ENCODE measurements at places on chromosomes 16 and 17.

GRCh38 chr16:80263848-80264694 is 276.7 kb upstream of the DYNLRB2 start:
- DNase-seq = no peak

- no peak for DNase-seq
Measured at GRCh38 chr16:84647828-84648594, at the start of gene KLHL36. KLHL36 (plus strand) TSS chr16:84648511; CDS start chr16:84650868, 2,357 bp downstream.

- DNase-seq = no peak
Measured at GRCh38 chr17:45111850-45112249, 20.5 kb downstream of the PLCD3 start.

DNA sequence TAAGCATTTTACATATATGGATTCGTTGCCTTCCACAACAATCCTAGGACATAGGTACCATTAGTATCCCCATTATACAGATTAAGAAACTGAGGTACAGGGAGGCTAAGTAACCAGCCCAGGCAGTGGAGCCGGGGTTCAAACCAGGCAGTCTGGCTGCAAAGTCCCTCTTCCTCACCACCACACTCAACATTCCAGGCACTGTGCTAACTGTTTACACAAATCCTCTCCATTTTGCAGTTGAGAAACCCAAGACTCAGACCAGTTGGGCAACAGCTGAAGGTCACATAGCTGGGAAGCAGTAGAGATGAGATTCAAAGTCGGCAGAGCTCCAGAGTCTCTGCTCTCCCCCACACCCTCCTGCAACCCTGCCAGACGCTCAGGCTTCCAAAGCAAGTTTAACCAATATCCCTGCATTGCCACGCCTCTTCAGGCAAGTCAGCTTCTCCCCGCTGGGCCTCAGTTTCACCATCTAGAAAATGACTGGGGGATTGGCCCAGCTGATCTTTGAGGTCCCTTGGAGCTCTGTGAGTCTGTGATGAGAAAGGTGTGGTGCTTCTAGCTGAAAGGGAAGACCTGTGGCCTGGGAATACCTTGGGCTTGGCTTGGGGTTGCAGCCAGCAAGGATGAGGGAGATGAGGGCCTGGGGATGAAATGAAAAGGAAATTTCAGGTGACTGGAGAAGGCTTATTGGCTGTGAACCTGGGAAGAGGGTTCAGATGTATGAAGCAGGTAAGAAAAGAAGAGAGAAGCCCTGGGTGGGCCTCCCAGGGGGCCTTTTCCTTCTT is 14.0 kb downstream of the CCR7 start:
- no peak for DNase-seq

DNA sequence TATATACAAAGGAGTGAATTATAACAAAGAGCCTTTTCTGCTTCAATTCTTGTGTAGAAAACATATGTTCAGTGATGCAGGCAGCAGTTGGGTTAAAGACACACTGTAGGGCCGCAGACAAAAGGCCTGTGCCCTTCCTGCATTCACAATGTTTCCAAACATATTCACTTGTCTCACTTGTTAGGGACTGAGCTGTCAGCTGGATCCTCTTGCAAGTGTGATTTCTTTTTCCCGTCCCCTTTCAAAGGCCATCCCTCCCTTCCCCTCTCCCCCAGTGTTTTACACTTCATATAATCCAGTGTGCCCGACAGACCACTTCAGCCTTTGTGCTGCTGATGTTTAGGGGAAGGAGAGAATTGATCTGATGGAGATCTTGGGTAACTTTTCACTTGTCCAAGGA is 217.0 kb downstream of the FTO start:
- no peak for DNase-seq

DNA sequence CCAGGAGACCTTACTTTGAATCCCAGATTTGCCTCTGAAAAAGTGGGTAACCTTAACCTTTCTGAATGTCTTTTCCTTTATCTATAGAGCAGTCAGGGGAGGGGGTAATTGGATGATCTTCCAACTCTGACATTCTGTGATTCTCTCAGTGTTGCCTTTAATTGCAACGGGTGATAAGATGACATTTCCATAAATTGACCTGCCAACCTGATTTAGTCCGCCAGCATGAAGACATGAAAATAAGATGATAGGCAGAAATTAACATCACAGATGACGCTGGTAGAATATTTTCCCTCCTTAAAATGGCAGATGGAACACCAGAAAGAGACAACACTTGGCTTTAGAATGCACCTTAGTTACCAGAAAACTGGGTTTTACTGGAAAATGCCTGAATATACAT is 72.6 kb downstream of the VAT1L start:
- DNase-seq = no peak

- DNase-seq = no peak
Measured at GRCh38 chr17:32266051-32266388, 388 bp downstream of the RHBDL3 start.

DNA sequence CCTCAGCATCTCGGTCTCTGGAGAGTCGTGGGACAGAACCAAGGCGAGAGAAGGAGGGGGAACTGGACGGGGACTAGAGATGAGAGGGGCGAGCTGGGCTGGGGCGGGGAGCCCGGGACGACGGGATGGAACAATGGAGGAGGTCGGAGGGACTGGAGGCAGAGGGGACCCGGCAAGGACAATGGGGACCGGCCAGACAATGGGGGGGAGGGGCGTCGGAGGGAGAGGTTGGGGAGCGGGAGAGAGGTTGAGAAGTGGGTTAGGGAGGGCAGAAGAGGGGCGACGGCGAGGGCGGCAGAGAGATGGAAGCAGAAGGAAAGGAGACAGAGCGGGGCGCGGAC is 719 bp downstream of the NGFR start:
- no peak for DNase-seq

GRCh38 chr17:31093866-31094599 is 744 bp upstream of the NF1 start:
- no peak for DNase-seq

DNA sequence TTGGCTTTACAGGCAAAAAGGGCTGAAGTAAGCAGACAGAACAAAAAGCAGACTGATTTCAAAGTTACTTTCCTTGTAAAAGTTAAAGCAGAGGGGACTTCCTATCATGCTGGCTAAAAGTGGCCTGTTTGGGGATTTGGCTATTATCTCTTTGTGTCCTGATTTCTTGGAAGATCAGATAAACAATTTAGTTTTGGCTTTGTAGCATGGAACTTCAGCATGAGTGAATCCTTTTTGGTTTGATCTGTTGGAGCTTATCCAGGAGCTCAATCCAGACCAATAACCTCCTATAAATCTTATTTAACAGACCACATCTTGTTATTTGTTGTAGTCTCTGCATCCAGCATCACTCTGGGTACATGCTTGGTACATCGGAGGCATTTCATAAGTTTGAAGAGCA is 8.9 kb upstream of the RNF112 start:
- no peak for DNase-seq

- DNase-seq = no peak
Measured at GRCh38 chr17:79088247-79088996, 13.8 kb downstream of the ENGASE start.

GRCh38 chr16:61007694-61008093 is 1028.5 kb downstream of the CDH8 start:
- DNase-seq = no peak

DNA sequence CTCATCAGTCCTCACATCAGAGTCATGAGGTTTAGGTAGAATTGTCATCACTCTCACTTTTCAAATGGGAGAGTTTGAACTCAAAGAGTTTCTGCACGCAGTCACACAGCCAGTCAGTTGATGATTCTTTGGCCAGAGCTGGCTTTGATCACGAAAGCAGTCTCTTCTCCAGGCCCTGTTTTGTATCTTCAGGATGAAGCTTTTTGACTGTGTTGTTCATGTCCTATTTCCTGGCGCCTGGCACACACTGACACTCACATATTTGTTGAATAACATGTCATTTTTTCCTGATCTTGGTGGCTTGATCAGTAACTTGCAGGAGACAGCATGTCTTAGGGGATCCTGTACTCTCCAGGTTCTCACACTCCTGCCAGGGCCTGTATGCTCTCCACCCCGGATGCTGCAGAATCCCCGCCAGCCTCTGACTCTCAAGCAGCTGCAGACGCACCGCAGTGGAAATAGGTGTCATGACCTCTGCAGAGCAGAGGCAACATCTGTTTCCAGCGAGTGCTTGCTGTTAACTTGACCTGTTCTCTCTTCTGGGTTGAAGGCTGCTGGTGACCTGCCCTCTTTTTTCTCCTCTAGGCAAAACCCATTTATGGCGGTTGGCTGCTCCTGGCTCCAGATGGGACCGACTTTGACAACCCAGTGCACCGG is 33.0 kb downstream of the MPRIP start:
- DNase-seq = no peak

GRCh38 chr16:52671590-52671989 is 124.6 kb upstream of the TOX3 start:
- no peak for DNase-seq

DNA sequence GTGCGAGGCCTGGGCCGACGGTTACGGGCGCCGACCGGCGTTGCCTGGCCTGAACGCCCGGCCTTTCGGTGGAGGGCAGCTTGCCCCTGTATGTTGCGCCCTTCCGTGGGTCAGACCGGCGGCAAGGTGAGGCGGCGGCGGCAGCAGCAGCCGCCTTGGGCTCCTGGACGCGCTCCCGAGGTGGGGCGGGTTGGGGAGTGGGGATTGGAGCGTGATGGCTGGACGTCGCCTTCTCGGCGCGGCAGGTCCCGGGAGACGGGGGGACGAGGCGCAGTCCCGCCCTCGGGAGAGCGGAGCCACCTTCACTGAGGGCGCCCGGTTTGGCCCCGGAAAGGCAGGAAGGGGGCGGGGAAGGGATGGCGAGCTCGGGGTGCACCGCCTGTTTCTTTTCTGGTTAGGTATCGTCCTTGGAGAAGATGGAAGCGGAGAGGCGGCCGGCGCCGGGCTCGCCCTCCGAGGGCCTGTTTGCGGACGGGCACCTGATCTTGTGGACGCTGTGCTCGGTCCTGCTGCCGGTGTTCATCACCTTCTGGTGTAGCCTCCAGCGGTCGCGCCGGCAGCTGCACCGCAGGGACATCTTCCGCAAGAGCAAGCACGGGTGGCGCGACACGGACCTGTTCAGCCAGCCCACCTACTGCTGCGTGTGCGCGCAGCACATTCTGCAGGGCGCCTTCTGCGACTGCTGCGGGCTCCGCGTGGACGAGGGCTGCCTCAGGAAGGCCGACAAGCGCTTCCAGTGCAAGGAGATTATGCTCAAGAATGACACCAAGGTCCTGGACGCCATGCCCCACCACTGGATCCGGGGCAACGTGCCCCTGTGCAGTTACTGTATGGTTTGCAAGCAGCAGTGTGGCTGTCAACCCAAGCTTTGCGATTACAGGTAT is 671 bp downstream of the DGKE start:
- DNase-seq = no peak
